H9 (cell line): ENCODE measurements at places on chromosomes 5 and 9.

DNA sequence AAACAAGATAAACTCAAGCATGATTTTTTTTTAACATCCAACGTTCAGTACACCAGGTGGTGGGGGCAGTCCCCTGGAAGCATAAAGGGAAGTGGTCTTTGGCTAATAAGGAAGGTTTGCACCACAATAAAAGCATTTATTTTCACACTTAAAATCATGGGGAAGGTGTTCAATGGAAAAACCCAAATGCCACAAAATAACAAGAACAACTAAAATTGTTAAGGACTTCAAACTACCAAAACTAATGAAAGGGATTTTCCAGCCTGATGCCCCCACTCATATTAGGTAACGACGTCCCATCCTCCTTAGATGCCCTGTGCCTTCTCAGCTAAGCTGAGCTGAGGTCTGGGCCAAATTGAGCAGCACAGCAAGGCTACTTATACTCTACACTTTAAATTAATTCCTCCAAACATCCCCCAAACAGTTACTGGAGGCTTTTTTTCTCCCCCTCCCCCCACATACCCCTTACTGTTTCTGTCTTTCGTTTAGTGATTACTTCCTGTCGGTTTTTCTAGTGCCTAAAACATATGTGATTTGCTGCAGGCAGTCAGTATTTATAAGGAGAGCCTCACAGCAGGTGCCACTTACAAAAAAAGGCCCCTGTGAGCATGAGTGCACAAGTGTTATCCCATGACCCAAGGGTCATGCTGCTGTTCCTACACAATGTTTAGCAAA is 259.7 kb upstream of the ZNF608 start:
- no peak overlapping the region for H3K4me3 ChIP-seq
- no peaks in the 10 kb centered on the region for H3K27me3 ChIP-seq

DNA sequence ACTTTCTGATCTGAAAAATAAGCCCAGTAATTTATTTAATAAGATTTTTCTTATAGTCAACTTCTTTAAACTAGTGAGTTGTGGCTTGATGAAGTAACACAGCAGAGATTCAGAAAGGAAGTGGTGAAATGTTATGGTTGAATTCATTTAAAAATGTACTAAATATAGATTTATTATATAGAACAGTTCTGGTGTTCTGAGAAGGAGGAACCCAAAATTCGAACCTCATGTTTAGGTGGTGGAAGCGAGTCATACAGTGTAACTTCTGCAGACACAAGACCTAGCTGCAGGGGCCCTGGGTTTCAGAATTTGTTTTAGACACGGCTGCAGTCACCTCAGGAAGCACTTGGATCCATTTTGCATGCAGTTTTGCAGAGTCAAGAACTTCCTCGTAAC is 188.2 kb downstream of the TRIO start:
- no peaks in the 10 kb centered on the region for H3K27me3 ChIP-seq
- H3K4me3 ChIP-seq: no peak overlapping the region

DNA sequence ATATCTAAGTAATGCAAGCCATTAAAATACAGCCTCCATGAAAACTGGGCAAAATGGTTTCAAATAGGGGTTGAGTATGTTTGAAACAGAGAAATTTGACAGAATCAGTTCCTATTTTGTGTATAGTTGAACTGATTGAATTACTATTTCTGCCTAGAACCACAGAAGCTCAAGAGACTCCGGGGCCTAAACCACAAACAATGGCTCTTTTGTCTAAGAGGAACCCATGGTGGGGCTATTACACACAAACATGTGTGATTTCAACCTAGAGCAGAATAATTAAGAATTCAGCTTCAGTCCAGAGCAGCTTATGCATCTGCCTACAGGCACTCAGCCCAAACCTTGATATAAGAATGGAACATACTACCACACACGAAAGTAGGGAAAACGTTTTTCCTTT is 171.2 kb upstream of the MPDZ start:
- no peak for DNase-seq
- no peaks in the 10 kb centered on the region for H3K27me3 ChIP-seq
- no peak overlapping the region for H3K4me3 ChIP-seq
- H3K4me1 ChIP-seq: no peaks in the 10 kb centered on the region
- H3K36me3 ChIP-seq: no peaks in the 10 kb centered on the region

DNA sequence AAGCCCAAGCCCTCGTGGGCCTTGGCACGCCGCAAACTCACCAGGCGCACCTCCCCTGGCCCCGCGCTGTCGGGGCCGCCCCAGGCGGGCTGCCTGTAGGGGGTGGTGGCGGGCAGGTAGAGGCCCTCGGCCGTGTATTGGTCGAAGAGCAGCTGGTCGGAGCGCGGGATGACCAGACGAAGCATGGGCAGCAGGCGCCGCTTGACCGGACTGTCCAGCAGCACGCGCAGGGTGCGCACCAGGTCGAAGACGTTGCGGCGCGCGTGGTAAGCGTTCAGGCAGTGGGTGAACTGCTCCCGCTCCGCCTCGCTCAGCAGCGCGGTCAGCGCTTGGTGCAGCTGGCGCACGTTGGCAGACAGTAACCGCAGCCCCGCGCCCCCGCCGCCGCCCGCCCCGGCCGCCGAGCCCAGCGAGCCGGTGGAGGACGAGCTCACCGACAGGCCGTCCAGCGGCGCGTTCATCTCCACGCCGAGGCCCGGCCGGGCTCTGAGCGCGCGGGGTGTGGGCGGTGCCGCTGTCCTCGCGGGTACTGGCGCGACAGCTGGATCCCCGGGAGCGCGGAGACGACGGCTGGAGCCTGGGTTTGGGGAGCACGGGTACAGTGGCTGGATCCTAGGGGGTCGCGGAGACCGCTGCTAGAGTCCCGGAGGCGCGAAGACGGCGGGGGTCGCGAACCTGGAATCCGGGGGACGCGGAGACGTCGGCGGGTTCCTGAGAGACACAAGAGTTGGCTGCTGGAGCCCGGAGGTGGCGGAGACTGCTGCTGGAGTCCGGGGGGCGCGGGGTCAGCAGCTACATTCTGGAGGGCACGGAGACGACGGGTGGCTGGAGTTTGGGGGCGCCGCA is 709 bp downstream of the WHRN start:
- peaks cover 4% of the 10 kb centered on the region for H3K4me1 ChIP-seq
- peak; percentile 77 for DNase-seq
- H3K4me3 ChIP-seq: peak overlapping the region; percentile 89

DNA sequence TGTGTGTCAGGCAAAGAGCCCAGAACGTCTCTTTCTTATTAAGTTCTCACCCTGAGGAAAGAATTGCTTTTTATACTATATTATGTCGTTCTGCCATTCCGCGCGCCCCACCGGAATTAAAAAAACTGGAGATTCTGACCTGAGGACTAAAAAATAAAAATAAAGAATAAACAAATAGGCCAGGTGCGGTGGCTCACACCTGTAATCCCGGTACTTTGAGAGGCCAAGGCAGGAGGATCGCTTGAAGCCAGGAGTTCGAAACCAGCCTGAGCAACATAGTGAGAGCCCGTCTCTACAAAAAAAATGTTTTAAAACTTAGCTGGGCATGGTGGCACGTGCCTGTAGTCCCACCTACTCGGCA is 677 bp upstream of the DYNC2I2 start:
- H3K27me3 ChIP-seq: no peaks in the 10 kb centered on the region
- peak overlapping the region; percentile 88 for H3K27ac ChIP-seq
- no peak for DNase-seq
- H3K4me3 ChIP-seq: peak overlapping the region; percentile 90
- no peaks in the 10 kb centered on the region for H3K4me1 ChIP-seq

DNA sequence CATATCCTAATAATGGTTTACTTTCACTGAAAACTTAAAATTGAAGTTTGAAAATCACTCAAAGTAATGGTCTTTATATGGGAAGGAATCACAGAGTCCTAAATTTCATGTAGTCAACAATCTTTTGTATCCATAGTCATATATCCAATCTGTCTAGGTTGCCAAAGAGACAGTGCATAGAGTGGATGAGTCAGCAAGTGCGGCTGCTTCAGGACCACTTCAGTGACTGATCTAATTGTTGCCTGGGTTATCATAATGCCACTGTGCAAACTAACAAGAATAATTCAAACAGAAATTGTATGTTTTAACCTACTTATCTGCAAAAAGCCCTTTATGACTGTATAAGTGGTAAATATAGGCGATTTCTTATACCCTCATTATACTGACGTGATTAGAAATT is 211.3 kb upstream of the PRR16 start:
- H3K4me3 ChIP-seq: no peak overlapping the region
- no peaks in the 10 kb centered on the region for H3K4me1 ChIP-seq
- no peak for DNase-seq
